ENCODE measurements at places on chromosomes 4 and X.

DNA sequence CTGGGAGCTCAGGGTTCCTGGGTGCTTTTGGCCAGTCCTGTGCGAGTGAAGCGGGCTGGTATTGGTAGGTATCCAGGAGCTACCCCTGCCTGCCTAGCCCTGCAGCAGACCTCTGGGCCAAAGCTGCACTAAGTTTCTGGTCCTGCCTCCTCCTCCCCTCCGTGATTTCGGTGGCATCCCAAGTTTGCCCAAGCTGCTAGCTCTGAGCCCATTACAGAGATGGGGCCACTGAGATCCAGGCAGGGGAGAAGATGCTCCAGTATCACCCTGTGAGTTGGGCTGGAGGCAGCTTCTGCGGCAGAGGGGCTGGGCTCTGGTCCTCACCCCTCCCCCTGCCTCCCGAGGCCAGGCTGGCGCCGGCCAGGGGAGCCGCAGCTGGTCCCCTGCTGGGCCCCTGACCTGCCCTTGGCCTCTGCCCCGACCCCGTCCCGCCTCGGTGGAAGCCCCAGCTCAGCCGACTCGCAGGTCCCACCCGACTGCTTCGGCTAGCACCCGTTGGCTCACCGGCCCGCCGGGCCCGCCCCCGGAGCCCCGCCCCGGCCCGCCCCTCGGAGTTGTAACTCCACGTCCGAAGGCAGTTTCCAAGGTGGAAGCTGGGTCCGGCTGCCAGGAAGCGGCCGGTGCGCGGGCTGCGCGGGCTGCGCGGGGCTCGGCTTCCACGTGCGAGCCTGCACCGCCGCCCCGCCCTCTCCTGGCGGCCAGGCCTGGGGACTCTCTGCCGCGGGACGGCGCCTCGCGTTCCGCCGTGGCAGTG is at the start of gene DUSP9:
Gene DUSP9, plus strand, starts transcription at position 584 of the 754 bp plus-strand sequence. CDS start 751 bp downstream, outside the sequence.
- no peak for DNase-seq

GRCh38 chrX:45137531-45137930 is 63.1 kb downstream of the DIPK2B start:
- DNase-seq = no peak

DNA sequence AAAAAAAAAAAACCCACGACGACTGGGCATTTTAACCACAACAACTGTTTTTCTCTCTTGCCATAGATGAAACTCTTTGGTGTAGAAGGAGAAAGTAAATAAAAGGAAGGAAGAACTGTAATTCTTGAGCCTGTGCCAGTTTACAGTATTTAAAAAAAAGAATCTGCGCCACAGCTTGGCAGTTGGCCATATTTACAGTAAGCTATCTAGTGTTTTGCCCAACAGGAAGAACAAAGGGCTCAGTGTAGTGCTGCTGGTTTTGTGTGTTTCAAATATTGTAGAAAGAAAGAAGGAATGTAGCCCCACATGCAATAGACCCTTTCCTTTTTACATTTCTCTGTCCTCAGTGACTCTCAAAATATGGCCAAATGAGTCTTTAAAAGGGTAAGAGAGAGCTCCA is 66.1 kb downstream of the NR3C2 start:
- DNase-seq = no peak

- no peak for DNase-seq
Observed at GRCh38 chr4:173917255-173917960, 366.1 kb downstream of the FBXO8 start.

DNA sequence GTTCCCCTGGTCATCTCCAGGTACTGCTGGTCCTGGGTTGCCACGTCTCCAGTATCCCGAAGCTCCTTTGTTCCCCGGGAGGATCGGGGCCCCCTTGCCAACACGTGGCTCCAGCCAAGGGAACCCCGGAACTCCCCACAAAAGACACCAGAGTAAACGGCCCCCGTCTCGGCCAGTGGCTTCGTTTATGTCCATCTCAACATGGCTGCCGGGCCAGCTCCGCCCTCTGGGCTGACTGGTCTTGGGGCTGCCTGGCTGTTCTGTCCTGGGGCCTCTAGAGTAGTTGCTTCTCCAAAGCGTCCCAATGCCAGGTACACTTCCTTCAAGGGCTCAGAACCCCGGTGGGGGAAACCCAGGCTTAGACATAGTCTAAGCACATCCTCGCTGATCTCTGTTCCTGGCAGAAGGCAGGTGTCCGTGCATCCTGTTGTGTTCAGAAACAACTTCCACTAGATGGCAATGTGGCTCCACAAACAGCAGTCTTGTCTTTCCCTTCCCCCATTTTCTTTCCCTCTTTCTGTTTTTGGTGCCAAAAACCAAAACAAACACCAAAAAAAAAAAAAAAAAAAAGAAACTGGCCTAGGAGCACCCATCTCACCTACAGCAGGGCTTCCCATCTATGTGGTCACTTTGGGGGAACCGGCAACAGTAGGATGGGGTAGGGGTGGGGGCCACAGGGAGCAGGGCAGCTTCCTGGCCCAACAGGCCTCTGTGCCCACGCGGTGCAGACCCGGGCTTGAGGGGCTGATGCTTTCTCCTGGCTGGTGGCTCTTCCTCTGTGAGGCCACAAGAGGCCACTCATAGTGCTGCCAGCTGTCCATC is 35.3 kb downstream of the NBDY start:
- no peak for DNase-seq

GRCh38 chr4:75557696-75558095 is 1.8 kb downstream of the ODAPH start:
- no peak for DNase-seq

- no peak for DNase-seq
Observed at GRCh38 chrX:69932323-69932722, 117.4 kb downstream of the AWAT2 start.

DNA sequence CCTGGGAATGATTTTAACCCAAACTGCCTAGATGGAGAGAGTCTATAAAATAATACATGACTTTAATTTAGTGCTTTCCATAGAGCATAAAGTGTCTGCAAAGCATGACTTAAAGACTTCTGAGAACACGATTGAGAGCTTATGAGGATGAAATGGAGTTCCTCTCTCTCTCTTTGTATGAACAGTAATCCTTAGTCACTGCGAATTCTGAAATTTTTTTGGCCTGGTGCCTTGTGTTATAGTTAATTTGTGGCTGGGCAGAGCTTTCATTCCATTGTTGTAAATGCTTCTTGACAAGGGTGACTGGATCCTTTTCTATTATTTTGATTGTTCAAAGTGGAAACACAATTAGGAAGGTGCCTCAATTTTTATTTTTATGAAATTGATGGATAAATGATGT is 179.5 kb downstream of the CEP135 start:
- DNase-seq = no peak

DNA sequence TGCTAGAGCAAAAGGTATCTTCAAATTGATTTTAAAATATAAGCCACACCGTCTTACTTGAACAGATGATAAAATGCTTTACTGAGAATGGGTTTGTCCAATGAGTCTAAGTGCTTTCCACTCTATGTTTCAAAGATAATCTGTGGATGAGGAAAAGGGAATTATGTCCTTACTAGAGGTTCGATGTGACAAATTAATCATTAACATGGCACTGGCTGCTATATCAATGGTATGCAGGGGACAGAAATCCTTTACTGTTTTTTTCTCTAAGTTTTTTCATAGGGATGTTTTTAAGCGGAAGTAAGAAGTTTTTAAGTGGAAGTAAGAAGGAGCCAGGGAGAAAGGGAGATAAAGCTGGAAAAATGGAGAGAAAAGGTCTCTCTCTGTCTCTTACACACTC is 38.0 kb downstream of the MID1IP1 start:
- no peak for DNase-seq

- no peak for DNase-seq
Observed at GRCh38 chrX:44344194-44344593, 722 bp upstream of the EFHC2 start.

- DNase-seq = no peak
Observed at GRCh38 chr4:122747883-122748282, 15.4 kb downstream of the BBS12 start.

GRCh38 chrX:29691044-29691443 is 524.3 kb upstream of the MAGEB2 start:
- DNase-seq = no peak

- DNase-seq = no peak
Observed at GRCh38 chrX:20906571-20906970, 467.6 kb upstream of the CNKSR2 start.

DNA sequence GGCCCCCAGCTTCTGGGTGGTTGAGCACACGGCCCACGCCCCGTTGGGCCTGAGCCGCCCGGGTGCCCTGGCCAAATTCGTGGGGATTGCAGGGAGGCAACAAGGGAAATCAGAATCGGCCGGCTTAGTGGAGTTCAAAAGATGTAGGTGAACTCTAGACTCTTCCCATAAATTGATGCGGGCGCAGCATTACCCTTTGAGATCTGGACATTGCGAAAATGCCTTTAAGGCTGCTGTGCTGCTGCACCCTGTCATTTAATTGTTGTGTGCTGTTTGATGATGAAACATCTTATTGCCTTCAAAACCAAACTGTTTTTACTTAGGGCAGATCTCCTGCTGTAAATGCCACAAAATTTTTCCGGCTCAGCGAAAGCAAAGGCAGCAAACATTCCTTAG is 409 bp upstream of the MPP1 start:
- no peak for DNase-seq

DNA sequence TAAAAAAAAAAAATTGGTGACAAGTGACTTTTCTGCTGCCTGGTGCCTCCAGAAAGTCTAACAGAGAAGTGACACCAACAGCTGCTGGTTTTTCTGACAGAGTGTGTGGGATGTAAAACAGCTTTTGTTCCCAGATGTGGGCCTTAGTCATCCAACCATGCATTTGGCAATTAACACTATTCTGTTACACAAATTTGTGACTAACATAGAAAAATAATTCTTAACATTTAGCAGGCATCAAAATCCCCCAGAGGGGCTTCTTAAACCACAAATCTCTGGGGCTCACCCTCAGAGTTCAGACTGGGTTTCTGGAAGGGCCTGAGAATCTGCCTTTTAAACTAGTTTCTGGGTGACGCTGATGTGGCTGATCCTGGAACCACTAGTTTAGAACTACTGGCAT is 100.5 kb upstream of the PCDH7 start:
- DNase-seq = no peak

- DNase-seq = no peak
Observed at GRCh38 chr4:95472534-95472933, 76.2 kb downstream of the UNC5C start.

Data from thoracic aorta (tissue), 2 donors.